Coronary artery (tissue), 2 donors: ENCODE measurements at places on chromosomes 3 and 15.
A peak's percentile ranks its signal among the peaks of the same experiment; 100 is the strongest.

DNA sequence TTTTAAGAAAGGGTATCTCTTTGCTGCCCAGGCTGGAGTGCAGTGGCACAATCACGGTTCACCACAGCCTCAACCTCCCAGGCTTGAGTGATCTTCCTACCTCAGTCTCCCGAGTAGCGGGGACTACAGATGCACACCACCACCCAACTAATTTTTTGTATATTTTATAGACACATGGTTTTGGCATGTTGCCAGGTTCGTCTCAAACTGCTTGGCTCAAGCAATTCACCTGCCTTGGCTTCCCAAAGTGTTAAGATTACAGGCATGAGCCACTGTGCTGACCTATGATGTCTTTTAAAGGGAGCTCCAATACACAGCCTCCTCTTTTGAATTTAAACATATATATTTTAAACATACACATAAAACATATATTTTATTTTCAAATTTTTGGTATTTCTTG is 60.9 kb downstream of the SLC9C1 start:
- DNase-seq = no peak

- no peak for DNase-seq
Observed at GRCh38 chr3:49606427-49606826, 52.1 kb downstream of the BSN start.

DNA sequence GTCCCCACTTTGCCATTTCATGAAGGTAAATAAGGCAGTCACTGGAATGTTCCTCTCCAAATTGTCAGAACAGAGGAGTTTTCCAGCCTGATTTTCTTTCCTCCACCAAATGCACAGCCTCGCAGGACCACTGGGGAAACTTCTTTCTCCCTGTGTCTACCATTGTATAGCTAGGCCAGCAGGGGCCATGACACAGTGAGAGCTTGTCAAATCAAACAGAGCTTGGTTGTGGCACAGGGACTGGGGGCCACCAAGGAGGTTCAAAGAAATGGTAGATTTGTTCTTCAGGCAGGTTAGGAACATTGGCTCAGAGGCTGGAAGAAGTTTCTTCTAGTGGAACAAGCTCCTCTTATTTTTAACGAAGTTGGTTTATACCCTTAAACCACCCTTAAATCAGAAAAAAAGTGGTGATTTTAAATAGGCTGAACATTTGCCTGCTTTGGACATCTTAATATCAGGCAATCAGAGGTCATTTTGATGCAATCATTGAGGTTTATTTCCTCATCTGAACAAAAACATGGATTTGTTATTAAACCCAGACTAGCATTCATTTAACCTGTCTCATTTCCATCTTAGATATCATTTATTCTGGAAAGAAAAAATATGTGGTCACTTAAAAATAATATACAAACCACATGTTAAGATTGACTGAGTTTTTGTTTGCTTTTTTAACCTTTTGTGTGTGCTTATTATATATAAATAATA is 105.6 kb downstream of the GTPBP8 start:
- no peak for DNase-seq

GRCh38 chr3:160754371-160754854 is 1.6 kb upstream of the PPM1L start:
- DNase-seq = peak; percentile 76

- DNase-seq = peak; percentile 78
Observed at GRCh38 chr3:72338942-72339669, 509.1 kb downstream of the SHQ1 start.

DNA sequence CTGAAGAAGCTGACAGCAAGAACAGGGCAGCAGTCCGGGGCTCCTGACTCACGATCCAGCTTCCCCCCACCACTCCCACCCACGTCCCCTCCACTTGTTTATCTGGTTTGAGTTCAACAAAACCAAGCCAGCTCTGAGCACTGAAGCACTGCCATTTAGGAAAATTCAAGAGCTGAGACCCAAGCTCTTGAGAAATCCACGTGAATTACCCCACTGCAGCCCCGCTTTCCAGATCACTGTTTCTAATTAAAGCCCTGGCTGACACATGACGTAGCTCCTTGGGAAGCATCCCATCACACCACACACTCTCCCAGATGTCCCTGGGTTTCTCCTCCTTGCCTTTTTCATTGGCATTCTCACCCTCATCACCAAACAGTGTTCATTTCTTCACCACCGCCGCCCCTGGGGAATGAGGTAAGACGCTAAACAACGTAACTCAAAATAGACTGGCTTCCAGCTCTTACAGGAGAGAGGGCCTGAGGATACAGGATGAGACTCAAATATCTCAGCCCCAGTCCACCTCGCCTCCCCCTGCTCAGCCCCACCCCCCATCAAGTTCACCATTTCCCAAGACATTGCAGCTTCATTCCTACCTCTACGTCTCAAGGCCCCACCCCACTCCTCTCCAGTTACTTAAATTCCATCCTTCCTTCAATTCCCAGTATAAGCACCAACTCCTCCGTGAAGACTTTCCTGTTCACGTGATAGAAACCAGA is 95.4 kb downstream of the SRGAP3 start:
- DNase-seq = no peak

- DNase-seq = no peak
Observed at GRCh38 chr15:37040072-37040742, 60.1 kb downstream of the MEIS2 start.

DNA sequence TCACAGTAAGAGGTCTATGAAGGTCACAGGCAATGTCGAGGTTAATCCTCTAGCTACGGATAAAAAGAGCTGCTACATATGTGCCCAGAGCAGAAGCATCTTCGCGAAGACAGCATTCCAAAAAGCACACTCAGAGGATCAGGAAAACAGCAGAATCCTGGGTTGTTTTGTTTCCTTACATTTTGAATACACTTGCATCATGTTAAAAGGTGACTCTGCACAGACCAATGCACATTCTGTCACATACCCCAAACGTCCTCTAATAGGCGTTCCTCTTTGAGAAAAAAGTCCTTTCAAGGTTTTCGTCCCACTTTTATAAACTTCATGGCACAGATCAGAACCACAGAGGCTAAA is 52.7 kb downstream of the VGLL4 start:
- no peak for DNase-seq

GRCh38 chr15:69978603-69979002 is 119.1 kb downstream of the TLE3 start:
- no peak for DNase-seq

GRCh38 chr15:96344706-96345559 is 14.4 kb downstream of the NR2F2 start:
- peak; percentile 75 for DNase-seq

- no peak for DNase-seq
Observed at GRCh38 chr3:149203758-149204157, 17.9 kb downstream of the CP start.

DNA sequence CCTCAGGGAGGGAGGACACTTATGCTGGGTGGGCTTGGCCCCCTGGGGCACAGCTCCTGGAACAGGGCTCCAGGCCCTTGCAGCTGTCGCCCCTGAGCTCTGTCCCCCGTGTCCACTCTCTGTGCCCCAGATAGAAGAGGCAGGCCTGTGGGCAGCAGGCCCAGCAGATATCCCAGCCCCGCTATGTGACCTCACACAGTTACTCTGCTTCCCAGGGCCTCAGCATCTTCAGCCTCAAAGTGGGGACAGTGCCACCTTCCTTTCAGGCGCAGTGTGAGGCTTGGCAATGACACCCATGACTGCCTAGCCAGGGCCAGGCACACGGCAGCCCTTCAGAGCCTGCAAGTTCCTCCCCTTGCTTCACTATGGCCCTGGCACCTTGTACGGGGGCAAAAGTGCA is 98.4 kb downstream of the IQSEC1 start:
- no peak for DNase-seq

DNA sequence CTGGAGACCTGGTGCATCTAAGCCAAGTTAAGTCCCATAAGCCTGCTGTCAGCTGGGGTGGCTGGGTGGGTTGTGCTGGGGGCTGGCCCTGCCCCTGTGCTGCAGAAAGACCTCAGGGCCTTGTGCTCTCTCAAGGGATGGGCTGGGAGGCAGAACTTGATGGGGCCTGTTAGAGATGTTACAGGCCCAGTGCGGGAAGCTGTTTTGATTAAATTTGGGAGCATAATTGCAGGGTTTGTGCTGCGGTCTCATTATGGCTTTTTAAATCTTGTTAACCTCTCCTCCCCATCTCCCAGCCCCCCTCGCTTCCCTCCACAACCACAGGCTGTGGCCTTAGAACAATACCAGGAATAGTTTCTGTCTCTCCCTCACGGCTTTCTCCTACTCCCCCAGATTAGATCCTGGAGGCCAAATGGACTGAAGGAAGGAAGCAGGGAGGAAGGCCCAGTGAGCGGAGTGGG is 87.6 kb upstream of the TLE3 start:
- DNase-seq = no peak

DNA sequence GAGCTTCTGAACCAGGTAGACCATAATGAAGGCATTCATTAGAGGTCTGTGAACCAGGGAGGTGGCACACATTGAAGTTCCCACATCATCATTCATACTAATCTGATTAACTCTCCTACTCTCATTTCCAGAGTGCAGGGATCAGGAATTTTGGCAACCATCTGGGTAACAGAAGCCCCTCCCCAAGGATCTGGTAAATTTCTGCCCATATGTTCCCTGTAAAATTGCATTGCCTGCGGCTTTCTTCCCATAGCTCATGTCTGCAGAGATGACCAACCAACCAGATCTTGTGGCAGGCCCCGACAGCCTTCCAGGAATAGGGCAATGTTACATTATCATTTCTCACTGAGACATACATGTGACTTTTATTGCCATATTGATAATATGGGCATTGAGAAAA is 111.4 kb upstream of the CHL1 start:
- no peak for DNase-seq

GRCh38 chr3:119160361-119160760 is 13.0 kb upstream of the UPK1B start:
- DNase-seq = no peak

DNA sequence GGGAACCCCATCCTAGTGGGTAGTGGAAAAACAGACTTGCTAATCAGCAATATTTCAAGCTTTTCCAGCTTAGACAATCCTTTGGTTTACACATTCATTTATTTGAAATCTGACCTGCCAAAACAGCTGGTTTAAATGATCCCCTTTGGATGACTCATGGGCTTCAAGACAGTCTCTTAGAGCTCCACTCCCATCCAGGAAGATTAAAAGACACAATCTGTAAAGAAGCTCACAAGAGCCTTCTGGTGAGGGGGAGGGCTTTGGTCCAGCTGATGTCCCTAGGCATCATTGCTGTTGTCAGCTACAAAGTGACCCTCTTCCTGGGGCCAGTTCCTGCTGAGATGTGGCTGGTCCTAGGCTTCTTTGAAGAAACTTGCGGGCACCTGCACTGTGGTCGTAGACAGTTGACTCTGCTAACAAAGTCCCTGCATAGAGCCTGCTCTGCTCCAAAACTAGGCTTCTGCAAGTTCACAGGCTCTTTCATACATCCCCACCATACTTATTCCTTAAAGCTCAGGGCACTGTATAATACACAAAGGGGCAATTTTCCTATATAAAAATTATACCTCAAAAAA is 73.7 kb downstream of the IGSF11 start:
- DNase-seq = no peak

GRCh38 chr3:161208931-161209330 is 12.2 kb upstream of the NMD3 start:
- DNase-seq = no peak

- DNase-seq = no peak
Observed at GRCh38 chr15:38486936-38487335, 33.0 kb downstream of the FAM98B start.

DNA sequence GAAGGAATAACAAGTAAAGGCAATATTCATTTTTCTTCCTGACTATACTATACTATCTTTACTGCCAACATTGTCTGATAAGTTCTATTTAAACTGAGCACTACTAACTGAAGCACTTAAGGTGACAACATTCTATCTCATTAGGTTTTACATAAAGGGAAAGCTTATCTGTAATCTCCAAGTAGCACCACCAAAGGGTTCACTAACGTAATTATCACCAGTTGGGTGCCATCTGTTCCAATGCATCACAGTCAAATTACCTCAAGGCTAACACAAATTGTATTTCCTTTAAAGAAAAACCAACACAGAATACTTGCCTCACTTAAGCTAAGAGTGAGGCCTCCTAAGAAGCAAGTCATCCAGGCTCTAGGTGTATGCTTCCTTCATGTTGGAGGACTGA is 453.8 kb downstream of the RAP2B start:
- no peak for DNase-seq

DNA sequence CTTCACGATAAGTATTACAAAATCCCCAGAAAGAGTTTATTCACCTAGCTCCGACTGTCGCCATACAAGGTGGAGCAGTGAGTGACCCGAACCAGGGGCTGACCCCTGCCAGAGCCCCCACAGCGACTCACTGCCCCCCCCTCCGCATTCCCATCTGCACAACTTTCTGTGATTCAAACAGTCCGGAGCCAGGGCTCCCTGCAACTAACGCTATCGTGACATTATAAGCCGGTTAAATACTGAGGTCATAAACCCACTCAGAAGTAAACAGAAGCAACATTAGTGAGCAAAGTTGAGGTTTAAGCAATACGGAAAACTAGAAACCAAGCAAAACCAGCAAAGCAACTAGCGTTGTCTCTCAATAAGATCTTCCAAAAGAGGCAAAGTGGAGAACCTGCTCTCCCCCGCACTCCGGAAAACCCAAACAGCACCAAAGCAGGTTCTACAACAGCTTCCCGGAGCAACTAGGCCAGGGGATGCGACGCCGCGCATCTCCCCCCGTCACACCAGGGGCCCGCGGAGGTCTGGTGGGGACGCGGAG is 642 bp downstream of the SCAP start:
- peak; percentile 75 for DNase-seq

GRCh38 chr3:150359381-150359780 is 48.7 kb upstream of the TSC22D2 start:
- no peak for DNase-seq

- no peak for DNase-seq
Observed at GRCh38 chr3:143354342-143354741, 234.8 kb downstream of the CHST2 start.

DNA sequence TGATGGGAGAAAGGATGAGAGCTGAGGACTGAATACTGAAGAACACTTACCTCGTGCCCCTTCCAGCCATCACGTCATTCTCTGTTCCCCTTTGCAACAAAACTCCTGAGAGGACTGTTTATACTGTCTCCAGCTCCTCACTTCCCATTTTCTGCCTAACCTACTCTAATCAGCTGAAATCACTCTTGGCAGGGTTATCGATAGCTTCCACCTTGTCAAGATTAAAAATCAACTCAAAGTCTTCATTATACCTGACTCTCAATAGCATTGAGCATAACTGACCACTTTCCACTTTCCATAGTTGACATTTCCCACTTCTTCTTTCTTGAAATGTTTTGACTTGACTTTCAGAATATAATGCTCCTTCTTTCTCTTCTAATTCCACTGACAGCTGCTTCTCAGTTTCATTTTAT is 4.3 kb downstream of the BTBD1 start:
- no peak for DNase-seq

DNA sequence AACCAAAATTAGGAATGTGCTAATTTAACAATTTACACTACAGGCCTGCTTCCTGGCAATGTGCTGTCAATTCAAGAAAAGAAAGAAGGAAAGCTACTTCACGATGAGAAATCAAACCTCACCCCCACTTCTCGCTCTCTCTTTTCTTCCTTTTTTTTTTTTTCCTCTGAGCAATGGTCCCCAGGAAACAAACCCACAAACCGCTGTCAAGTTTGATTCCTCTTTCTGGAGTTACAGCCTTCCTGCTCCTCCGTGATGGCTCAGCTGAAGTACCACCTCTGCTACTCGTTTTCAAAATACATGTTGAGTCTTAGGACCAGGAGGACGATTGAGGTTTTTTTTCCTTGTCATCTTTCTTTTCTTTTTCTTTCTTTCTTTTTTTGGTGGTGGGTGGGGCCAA is 3.4 kb upstream of the TRIM71 start:
- no peak for DNase-seq

- no peak for DNase-seq
Observed at GRCh38 chr3:36215241-36215640, 165.1 kb upstream of the STAC start.
